ENCODE measurements at places on chromosomes 4 and X.

DNA sequence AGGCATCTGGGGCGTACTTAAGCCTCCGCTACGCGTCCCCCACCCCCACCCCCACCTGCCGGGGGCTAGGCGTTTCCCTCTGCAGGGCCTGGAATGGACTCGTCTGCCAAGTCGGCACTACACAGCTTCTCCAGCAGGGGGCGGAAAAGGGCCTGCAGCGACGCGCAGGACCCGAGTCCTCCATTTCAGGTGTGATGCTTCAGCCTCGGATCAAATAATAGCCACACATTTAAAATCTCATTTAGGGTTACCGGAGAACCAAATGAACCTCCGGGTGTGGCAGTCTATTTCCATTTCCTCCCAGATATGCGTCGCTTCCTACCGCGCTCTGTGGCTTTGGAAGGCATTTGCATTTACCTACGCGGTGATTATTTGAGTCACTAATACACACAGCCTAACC lies 2.9 kb downstream of the PAK3 start:
- peak; percentile 26 for DNase-seq

DNA sequence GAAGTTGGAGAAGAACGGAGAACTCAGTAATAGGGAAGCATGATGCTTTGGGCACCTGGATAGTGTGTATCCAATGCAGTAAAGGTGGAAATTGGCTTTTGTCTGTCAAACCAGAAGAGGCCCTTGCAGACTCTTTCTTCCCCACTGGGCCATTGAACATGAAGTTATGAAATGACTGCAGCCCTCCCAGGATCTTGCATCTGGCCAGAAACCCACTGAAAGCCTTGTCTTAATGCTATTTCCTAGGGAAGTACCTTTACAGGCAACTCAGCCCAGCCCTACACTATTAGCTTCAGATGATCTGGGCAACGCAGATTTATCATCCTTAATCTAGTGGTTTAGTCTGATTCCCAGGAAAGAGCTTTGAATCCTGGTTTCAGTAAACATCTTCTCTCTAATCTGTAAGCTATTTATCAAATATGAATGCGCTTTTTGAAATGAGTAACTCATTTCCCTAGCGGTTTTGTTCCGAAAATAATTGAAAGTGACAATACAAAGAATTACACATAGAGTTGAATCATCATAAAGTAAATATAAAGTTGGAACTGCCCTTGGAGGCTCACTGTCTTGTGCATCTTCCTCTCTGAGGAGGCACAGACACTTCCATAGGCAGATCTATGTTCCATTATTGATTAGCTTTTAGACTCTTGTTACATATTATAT lies 464.1 kb downstream of the IDS start:
- DNase-seq = no peak

DNA sequence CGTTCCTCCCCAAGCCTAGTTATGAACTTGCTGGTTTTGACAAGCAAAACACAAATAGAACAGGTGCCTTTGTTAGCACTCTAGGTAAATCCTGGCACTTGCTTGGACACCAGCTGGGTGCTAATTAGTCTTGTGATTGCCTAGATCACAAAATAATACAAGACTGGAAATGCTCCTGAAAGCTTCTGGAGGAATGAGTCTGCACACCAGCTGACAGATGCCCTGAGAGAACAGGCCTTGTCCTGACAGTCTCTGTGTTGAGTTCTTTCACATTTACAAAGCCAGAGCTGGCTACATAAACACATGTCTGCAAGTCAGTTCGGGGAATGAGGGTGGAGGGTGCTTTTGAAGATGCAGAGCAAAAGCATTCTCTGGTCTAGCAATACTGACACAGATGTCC lies 93.8 kb downstream of the ELOVL6 start:
- no peak for DNase-seq

- no peak for DNase-seq
Observed at GRCh38 chrX:51894697-51895336, 1.4 kb downstream of the MAGED1 start.

GRCh38 chr4:147829401-147830101 lies 97.7 kb downstream of the ARHGAP10 start:
- DNase-seq = no peak

DNA sequence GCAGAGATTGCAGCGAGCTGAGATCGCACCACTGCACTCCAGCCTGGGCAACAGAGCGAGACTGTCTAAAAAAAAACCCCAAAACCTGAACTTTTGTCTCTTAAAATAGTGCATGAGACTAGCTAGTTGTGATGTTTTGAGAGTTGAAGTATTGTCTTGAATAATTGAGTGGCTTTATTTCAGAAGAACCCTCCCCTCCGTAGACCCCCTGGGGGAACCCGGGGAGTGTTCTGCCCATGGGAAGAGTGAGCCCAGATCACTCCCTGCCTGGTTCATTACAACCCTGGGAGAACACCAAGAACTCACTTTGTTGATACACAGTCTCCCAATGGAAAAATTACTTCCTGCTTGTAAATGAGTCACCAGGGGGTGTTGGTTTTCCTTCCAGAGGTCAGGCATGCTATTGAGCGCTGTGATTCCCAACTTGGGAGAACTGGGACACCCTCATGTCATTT lies 65.3 kb upstream of the SHISA3 start:
- DNase-seq = no peak

DNA sequence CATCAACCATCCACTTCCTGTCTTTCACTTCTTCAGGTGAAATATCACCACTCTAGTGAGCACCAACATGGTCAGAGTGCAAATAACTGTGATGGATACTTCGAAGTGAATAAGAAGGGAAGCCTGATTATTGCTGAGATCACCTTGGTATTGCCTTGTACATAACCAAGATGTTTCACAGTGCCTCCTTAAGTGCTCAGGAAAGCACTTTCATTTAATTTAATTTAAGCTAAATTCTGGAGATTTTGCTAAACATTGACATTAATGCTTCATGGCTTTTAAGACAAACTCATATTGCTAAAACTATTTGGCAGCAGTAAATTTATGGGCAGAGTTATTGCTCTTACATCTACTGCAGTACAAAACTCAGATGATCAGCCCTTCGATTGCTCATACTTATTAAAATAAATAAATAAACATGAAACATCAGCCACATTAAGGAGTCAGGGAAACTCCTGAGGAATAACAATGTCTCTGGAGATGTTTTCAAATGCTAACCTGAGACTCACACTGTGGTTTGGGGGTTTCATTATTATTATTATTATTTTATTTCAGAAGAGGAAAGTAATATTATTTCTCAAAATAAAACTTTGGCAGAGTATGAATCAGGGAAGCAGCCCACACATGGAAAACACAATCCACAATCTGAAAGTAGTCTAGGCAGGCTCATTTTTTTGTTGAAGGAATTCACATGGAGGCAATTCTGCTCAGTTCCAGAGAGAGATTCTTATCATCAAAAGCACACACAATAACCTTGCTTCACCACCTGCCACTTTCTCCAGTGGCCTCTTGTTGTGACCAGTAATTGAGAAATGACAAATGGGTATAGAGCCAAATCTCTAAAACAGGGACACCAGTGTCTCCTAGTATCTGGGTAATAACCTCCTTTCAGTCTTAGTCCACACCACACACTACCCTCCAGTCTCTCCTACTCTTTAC lies 344.2 kb downstream of the MAPK10 start:
- no peak for DNase-seq

GRCh38 chr4:173314715-173315114 lies 19.4 kb downstream of the HMGB2 start:
- DNase-seq = no peak

DNA sequence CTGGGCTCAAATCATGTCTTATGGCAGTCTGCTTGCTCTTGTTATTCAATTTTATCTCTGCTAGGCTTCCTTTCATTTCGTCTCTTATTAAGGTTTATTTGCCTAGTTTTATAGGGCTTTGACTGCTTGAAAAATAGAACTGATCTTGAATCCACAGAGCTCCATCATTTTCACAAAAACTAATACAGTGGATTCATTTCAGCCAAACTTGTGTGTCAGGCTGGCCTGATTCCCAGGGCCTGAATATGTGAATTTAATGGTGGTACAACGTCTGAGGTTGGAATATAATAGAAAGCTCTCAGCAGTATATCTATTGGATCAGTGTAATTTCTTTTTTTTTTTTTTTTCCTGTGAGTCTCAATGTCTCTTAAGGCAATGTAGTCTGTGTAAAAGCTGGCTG lies 123.3 kb downstream of the POU4F2 start:
- no peak for DNase-seq

DNA sequence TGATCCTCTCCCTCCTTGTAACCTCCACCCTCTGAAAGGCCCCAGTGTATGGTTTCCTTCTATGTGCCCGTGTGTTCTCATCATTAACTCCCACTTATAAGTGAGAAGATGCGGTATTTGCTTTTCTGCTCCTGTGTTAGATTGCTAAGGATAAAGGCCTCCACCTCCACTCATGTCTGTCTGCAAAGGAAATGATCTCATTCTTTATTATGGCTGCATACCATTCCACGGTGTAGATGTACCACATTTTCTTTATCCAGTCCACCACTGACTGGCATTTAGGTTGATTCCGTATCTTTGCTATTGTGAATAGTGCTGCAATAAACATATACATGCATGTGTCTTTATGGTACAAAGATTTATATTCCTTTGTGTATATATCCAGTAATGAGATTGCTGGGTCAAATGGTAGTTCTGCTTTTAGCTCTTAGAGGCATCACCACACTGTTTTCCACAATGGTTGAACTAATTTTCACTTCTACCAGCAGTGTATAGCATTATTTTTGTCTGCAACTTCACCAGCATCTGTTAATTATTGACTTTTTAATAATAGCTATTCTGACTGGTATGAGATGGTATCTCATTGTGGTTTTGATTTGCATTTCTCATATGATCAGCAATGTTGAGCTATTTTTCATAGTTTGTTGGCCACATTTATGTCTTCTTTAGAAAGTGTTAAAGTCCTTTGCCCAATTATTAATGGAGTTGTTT lies 1030.9 kb downstream of the FSTL5 start:
- no peak for DNase-seq

DNA sequence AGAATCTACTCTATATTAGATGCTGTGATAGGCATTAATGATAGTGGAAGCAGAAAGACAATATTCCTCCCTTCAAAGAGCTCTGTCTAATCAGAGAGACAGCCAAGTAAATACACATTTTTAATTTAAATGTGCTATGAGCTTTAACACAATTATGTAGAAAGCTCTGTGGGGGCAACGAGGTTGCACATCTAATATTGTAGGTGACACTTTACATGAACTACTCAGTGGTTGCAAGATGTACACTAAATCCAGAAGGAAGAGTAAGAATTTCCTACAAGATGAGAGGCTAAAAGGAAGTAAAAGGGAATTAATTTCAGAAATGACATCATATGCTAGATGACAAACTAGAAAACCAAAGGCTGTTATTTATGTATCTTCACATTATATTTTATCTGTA lies 120.9 kb downstream of the SPCS3 start:
- no peak for DNase-seq

DNA sequence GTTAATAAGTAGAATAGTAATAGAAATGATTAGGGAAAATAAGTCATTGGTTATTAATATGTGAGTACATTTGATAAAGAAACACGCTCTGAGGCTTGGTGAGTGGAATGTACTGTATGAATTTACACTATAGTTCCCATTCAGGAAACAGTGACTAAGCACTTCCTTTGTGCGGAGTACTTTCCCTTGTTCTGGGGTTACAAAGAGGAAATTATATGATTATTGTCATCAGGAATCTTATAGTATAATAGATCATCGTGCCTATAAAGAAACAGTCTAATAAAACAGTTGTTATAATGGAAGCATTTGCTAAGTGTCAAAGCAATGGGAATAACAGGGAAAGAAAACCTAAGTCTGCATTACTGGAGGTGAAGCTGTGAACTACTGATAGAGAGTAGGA lies 138.0 kb downstream of the RPA4 start:
- no peak for DNase-seq

GRCh38 chr4:110667670-110668069 lies 44.8 kb upstream of the PITX2 start:
- no peak for DNase-seq

- DNase-seq = no peak
Observed at GRCh38 chrX:15931362-15931761, 76.7 kb upstream of the AP1S2 start.

DNA sequence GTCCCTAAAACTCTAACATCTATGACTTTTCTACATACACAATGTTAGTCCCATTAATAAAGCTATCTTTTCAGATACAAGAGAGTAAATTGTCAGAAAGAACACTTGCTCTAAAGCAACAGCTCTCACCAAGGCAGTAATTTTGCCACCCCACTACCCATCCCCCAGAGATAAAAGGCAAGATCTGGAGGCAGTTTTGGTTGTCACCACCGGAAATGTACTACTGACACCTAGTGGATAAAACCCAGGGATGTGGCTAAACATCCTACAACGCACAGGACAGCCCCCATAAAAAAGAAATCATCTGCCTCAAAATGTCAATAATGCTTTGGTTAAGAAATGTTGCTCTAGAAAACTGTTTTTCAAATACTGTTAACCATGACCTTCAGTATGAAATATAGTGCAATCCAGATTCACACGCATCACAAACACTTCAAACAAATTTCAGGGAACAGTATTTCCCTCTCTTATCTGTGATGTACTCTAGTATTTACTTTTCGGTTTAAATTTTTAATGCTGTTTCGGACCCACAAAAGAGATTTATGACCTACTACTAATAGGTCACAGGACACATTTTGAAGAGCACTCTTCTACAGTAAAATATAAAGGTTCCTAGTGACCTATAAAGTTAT lies 5.1 kb downstream of the FBXL5 start:
- peak; percentile 18 for DNase-seq

- DNase-seq = no peak
Observed at GRCh38 chrX:32871636-32872035, 339.7 kb downstream of the DMD start.

DNA sequence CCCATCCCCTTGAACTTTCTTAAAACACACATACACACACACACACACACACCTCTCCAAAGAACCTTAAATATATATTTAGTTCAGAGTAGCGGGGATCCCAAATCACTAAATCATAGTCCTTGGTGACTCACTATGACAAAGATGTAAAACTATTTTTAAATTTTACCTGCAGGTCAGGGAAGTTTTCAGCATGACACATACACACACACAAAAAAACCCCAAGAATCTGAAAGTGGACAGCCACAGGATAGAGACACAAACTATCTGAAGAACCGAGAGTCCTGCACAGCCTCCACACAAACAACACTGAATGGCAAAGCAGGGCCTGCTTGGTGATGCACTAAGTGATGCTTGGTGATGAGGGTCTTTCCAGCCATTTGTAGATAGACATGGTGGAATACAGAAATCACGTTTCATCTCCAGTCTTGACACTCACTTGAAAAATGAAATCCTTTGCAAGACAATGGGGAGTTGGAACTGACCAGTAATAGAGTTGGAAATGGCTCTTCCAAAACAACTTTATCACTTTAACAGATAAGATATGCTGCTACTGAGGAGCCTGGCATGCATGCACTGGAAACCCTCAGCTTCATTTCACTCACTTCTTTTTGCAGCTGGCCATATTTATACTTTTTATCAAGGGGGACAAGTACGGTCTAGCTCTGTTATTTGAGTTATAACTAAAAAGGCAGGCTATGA lies 307.3 kb downstream of the RAPGEF2 start:
- DNase-seq = no peak

GRCh38 chr4:15042529-15043167 lies 40.4 kb downstream of the CPEB2 start:
- no peak for DNase-seq

- no peak for DNase-seq
Observed at GRCh38 chr4:41454423-41454822, 83.5 kb upstream of the LIMCH1 start.

GRCh38 chr4:105815701-105816100 lies 79.6 kb upstream of the NPNT start:
- no peak for DNase-seq
